ENCODE measurements at places on chromosomes 16 and 17.

DNA sequence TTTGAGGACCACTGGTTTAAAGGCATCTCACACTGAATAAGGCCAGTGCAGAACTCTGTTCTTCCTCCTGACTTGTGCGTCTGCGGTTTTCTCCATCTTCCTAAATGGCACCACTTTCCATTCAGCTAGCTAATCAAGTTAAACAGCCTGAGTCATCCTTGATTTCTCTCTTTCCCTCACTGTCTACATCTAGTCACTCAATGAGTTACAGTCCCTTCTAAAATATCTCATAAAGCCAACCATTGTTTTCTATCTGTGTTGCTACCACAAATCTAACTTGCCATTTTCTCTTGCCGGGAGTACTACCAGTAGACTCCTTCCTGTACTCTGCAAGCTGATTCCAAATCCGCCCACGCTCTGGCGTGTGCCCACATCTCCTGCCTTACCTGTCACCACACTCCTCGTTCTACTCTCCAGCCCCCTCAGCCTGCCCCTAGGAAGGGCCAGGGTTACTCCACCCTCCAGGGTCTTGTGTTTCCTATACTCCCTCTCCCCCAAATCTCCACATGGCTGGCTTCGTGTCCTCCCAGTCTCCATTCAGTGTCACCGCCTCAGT, 324.5 kb downstream of the SNX29 start:
- DNase-seq = no peak

- peak; percentile 67 for DNase-seq
These were observed 103.9 kb downstream of the SOCS1 start for GRCh38 chr16:11151885-11152629.

DNA sequence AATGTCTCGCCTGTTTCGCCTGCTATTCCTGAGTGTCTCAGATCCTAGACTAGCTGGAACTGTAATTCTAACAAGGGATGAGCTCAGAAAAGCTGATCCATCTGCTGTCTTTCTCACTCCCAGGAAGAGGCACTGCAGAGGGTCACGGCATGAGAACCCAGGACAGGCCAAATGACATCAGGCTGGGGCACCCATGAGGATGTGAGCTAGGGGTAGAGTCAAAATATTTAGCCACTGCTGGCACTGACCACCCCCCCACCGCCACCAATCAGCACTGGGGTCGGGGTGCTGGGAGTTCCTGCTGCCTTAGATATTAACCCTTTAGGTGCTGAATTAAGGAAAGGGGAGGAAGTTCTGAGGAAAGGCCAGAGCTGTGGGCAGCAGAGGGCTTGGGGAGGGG, 112.4 kb downstream of the IRX3 start:
- DNase-seq = no peak

GRCh38 chr17:67377488-67378453, 690 bp downstream of the PITPNC1 start:
- peak; percentile 24 for DNase-seq

DNA sequence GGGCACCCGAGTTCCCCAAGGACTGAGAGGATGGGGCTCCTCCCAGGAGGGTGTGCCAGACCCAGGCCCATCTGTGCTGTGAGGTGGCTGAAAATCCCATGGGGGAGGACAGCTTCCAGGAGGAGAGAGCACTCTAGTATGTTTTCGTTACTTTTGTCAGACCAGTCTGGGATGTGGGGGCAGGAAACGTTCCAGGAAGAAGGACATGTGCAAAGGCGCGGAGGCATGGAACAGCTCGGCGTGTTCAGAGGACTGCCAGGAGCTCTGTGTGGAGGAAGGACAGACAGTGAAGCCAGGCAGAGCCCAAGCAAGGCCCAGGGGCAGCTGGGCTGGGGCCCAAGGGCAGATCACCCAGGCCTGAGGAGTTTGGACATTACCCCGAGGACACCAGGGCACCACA, 7.0 kb downstream of the CA4 start:
- no peak for DNase-seq

GRCh38 chr17:12637745-12638651, 27.7 kb upstream of the MYOCD start:
- no peak for DNase-seq

- DNase-seq = no peak
These were observed 390.1 kb downstream of the ZFHX3 start for GRCh38 chr16:72657791-72658190.

DNA sequence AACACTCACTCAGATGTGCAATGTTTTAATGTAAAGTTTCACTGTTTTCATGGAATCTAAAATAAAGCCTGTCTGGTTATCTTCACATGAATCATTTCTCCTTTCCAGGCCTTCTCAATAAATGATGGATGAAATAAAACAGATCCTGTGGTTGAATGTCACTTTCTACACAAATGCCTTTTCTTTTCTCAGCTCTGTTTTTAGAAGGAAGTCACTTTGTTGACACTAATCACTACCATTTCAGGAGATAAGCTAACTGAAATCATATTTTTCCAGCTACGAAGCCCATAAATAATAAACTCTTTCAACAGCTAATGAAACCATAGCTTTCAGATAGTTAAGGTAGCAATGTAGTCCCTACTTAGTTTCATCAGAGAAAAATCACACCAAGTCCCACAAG, 17.9 kb downstream of the NME2 start:
- DNase-seq = no peak

DNA sequence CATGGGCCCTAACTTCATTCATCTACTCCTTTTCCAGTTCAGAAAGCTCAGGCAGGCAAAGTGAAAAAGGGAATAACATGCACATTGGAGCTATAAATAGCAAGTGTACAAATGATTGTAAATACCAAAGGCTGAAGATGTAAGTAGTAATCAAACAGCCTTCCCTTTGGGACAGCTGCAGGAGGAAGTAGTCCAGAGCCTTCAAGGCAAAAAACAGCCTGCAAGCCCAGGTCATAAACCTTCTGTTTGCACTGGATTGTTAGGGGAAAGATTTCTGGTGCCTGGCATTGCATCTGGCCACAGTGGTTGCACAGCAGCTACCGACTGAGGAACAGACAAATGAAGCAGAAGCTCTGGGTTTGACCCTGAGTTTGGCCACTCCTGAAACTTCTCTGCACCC, 98.6 kb upstream of the PMFBP1 start:
- DNase-seq = no peak

- no peak for DNase-seq
These were observed 70.2 kb downstream of the SPAG9 start for GRCh38 chr17:51050291-51051033.

Measured in NCI-H748 treated with DMSO at 0.1 percent for 48 hours (cell line).